ENCODE measurements at places on chromosomes 16 and 17. TPM values are rescaled to one million over a fixed set of nuclear protein-coding genes. Genes with fewer than 3 reads are reported as not detected.

GRCh38 chr17:44941712-44942331, 5.8 kb downstream of the KIF18B start:
- DNase-seq, result no peak

DNA sequence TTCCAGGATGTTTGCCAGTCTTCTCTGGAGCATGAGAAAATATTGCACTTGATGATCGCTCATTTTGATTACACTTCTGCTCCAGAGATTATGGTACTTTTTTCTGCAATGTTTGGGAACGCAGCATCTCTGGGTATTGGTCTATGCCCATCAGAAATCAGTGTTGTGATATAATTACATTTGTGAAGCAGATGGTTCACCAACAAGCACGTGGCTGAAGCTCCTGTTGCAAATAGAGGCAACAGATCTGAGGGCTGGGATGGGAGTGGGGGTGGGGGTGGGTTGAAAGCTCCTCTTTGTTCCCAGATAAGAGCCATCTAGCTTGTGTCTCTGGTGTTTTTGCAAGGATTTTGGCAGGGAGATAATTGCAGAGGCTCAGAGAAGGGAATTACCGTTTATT, 252.3 kb downstream of the SHISA9 start:
- DNase-seq, result no peak

GRCh38 chr17:74678541-74678940, 34.2 kb downstream of the CD300LF start:
- DNase-seq, result no peak

GRCh38 chr16:11245988-11246387, 10.0 kb downstream of the SOCS1 start:
- DNase-seq, result no peak

- no peak for DNase-seq
Observed at GRCh38 chr16:2033057-2033908, 6.6 kb downstream of the NHERF2 start.

SYT17 gene
- total RNA-seq, result 3.7 TPM
